ENCODE measurements at places on chromosomes 5 and 9.

DNA sequence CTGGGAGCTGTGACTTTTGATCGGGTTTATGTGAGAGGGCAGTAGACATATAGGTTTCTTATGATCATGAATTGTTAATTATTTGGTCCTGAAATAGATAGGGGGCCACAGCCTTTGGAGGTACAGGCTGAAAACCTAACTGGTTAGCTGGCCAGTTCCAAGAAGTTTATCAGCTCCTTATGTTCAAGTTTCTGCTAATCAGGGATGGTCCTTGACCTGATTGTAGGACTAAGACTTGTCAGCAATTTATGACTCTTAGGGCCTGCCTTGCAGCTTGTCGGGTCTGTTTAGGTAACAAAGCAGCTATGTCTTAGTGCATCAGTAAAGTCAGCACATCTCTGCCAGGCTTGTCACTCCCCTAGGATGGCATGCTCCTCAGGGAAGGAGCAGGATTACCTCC, 151.8 kb upstream of the RUSC2 start:
- no peak for DNase-seq

GRCh38 chr9:91963711-91964240, 13.7 kb upstream of the ROR2 start:
- DNase-seq, result no peak

DNA sequence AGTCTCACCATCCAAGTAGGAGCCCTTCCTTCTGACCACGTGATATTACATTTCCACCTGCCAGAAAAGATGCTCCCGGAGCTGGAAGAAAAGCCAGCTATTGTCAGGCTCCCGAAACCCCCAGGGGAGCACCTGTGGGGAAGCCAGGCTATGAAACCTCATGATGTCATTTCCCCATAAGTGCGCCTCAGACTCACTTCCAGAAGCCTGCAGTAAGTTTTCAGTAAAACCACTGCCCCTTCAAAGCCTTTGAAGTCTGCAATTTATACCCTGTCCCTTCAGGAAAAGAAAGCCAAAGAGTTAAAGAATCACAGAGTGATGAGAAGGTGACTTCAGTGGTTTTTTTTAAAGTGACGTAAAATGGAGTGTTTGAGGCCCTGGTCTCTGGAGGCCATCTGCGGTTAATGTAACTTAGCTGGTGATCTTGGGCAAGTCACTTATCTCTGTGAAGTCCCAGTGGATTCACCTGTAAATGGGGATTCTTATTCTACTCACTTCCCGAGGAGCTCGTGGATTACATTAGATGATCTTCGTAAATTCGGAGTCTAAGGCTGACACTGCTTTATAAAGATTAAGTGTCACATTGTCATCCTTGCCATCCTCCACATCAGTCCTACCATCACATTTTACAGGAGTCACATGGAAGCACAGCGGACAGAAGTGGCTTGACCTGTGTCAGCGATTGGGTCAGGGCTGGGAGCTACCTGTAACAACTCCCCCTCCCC, 2.6 kb upstream of the SEMA6A start:
- no peak for DNase-seq

DNA sequence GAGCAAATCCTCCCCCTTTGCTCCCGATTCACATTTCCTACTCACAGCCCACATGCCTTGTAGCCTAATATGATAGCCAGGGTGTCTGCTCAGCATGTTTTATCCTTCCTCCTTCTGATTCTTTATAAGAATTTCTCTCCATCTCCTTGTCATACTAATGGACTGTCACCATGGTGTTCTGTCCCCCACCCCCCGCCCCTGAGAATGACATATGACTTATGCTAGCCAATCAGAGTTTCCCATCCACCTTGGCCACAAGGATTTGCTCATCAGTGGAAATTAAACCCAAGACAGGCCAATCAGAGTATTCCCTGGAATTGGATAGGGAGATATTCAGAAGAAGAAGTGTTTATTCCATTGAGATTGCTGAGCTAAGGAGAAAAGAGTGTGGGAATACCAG, 16.0 kb downstream of the ABLIM3 start:
- DNase-seq, result no peak

DNA sequence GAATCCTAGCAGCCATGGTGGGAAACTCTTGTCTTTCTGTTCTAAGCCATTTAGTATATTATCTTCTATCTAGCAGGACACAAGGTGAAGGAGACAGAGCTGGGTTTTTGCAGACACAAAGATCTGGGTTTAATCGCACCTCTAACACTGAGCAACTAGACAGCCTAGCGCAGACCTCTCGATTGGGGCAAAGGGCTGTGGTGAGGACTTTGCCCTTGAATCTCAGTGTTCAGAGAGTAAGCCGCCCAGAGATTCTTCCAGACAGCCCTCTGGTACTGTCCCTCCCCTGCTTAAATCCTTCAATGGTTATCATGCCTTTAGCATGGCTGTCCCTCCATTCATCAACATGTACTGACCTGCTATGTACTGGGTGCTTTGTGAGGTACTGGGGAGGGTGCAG, 128.1 kb downstream of the CRB2 start:
- no peak for DNase-seq

DNA sequence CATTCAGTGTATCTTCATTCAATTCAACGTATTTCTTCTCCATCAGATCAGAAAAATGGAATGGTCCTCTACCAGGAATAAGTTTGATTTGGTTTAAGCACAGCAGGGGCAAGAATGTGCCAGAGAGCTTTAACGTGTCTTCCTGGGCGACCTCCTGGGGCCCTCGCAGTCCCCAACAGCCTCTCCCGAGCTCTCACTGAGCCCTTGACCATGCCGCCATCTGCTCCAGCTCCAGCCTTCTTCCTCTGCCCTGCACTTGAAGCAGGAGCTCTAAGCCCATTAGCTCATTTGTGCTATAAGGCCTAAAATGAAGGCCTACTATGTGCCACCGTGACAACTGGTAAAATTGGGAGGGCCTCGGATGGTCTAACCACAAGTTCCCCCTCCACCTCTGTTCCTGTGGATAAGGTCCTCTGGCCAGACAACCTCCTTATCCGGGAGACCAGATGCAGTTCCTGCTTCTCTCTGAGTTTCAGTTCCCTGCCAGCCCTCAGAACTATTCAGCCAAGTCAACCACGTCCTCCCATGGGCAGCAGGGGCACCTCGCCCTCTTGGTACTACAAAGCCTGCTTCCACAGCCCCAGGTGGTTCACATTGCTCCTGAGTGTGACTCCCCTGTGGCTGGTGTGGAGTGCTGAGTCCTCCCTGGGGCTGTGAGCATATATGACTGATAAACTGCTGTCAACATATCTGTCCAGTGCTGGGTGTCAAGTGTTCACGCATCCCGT, 35.8 kb downstream of the C5orf15 start:
- no peak for DNase-seq

DNA sequence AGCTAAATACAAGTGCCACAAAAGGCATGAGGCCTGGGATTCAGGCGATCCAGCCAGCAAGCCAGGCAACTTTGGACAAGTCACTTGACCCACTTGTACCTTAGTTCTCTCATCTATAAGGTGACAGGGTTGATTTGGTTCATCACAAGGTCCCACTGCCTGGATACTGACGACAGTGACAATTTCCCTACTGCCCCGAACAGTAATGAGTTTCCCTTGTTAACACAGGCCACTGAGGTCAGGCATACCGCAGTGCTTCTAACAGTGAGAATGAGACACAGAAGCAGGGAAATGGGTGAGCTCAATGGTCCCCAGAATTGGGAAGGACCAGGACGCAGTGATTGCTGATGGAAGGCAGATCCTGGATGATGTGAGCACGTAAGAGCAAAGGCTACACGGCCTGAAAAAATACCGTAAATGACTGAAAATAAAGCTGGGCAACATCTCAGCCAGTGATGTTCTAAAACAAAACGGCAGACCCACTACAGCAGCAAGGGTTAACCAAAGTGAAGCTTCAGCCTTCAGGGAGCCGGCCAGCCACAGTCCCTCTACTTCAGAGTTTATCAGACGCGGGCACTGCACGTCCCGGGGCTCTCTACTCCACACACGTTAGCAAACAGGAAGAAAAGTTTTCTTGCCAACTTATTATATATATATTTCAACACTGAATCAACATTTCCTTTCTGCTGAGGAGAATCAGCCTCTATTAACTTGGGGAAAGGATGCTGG, 846 bp downstream of the MGAT1 start:
- no peak for DNase-seq

- DNase-seq, result no peak
Measured at GRCh38 chr5:100846772-100847171, 56.3 kb downstream of the ST8SIA4 start.

GRCh38 chr5:171614971-171615653, 170.5 kb upstream of the SMIM23 start:
- no peak for DNase-seq

DNA sequence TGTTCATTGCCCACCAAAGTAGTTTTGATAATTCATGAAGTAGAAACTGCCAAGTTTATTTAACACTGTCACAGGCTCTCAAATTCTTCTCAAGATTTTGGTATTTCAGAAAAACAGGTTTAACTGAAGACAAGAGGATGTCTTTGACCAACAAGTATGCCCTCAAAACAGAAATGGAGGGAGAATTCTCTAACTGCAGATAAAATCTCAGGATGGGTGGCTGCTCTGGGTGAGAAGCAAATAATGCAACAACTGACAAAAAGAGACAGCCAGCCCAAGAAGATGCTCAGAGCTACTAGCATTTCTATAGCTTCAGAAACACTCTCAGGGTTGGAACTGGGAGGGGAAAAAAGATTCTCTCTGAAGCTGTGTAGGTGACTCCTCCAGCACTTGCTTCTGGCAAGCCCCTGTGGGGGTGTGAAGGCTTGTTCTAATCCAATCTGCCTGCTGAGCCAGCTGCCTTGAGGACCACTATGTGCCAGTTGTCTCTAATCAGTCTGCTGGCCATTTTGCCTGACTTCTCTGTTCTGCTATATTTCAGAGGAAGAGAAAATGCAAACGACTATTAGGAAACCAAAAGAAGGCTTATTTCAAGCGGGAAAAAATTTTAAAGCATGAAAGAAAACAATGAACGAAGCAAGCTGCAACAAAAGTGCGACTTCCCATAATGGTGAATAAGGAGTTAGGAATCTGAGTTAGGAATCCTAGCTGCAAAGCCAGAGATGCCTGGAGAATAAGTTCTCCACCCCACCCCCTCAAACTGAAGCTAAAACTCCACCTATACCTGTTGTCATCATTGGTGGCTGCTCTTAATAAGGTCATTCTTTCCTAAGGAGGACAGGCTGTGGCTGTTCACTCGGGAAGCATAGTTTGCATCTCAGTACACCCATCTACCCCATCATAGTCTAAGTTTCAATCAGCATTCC, 147.5 kb downstream of the GNAQ start:
- DNase-seq, result no peak

All from NCI-H1105 treated with DMSO at 0.1 percent for 48 hours (cell line).